ENCODE measurements at places on chromosomes 16 and 17.
A peak's percentile ranks its signal among the peaks of the same experiment; 100 is the strongest.

DNA sequence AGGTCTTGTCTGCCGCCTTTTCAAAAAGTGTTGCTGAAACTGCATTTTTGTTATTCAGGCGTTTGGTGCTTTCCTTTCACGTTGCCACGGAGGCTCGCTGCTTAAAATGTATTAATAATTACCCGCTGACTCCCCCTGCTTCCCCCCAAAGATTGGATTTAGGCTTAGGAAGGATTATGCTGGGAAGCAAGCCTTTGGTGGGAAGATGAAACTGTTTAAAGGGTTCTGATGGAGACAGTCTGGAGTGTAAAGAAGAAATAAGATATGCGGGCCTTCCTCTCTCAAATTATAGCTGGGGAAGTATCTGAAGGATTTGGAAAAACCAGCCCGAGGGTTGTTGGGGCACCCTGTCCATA lies 1.1 kb downstream of the KSR1 start:
- no peak for DNase-seq

GRCh38 chr16:4799171-4799855 lies 3.1 kb downstream of the ROGDI start:
- DNase-seq, result no peak

DNA sequence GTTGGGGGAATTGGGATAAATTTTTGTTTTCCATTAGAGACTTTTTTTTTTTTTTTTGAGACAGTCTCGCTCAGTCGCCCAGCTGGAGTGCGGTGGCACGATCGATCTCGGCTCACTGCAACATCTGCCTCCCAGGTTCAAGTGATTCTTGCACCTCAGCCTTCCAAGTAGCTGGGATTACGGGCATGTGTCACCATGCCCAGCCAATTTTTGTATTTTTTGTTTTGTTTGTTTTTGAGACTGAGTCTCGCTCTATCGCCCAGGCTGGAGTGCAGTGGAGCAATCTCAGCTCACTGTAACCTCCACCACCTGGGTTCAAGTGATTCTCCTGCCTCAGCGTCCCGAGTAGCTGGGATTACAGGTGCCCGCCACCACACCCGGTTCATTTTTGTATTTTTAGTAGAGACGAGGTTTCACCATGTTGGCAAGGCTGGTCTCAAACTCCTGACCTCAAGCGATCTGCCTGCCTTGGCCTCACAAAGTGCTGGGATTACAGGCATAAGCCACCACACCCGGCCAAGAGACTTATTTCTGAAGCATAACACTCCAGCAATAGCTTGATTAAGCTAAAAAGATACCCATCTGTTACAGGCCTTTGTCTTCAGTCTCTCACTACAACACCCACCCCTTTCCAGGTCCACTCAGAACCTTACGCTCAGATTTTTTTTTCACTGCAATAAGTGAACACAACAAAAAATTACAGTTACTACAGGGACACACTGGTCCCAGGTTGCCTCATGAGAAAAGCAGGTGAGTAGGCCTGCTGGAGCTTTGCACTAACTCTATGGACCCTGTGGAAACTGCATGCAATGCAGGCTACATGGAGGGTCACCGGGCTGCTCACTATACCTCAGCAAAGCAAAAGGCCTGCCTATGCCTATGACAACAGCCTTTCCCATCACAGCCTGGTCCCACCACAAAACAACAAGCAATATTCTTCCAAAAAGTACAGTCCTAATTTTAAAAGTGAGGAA lies 34.6 kb downstream of the KANSL1 start:
- DNase-seq, result no peak

DNA sequence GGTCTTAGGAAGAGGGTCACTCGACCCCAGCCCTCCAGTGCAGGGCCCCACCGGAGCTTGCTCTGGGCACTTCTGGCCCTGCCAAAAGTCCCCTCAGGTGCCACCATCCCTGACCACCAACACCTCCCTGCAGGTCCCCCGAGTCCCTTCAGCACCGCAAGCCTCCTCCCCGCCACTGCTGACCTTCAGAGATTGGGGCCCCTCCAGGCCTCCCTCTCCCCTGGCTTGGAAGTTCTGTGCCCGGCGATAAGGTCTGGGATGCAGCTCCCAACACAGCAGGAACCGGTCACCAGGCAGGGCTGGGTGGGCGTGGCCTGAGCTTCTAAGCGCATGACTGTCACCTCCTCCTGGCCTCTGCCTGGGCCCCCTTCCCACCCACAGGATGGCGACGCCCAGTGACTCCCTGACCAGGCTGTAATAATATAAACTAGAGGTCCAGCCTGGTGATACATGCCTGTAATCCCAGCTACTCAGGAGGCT lies 11.2 kb downstream of the PIEZO1 start:
- DNase-seq, result no peak

- DNase-seq, result peak; percentile 8
Observed at GRCh38 chr17:58756246-58757161, 850 bp downstream of the PPM1E start.

DNA sequence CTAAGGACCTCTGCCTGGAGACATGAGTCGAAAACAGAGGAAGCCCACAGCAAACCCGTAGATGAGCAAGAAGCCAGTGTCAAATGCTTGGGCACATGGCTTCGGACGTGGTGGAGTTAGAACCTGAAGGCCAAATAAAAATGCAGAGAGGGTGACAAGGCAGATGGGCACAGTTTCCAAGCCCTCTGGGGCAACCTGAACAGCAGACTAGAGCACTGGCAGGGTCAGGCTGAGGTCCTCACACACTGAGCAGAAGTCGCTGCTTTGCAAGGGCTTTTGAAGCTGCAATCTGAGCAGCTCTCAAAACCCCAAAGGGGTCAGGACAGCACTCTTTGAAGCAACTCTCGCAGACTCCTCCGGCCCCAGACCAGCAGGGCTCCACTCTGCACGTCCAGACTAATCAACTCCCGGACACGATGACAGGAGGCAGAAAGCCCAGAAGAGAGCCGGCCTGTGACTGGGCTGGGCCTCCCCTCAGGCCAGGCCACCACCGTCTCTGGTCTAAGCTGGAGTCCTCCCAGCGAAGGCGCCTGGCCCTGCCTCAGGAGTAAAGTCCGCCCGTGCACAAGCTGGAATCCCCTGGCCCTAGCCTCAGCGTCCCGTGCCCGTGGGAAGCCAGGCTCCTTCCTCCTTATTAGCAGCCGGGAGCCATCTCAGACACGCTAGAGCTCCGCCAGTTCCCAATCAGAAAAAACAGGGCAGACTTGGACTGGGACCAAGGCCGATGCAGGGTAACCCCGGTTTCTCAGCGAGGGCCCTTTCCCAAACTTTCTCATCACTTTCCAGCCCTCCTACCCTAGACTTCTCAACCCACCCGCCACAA lies 924 bp downstream of the SMARCD2 start:
- no peak for DNase-seq

Measured in naive B cell (primary cell).